GM03348 (cell line): ENCODE measurements at places on chromosomes 7 and 10.

GRCh38 chr10:132175907-132176581 lies 10.7 kb upstream of the DPYSL4 start:
- DNase-seq = no peak

- peak; percentile 91 for DNase-seq
Observed at GRCh38 chr7:155804897-155805825, 7.1 kb downstream of the SHH start.

DNA sequence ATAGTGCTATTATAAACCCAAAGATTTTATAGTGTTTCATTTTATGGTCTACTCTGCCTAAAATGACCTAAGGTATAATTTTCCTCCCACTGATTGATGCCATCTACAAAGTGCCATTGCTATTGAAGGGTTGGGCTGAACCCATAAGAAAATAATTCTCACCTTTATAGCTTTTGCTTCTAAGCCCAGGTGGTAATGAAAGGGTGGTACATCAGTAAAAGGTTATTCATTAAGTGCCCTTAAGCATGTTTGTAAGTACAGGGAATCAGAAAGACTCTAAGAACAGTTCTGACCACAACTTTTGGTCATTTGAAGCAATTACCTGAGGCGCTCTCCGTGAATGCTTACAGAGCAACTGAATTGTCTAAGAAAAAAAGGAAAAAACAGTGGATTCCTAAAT lies 1247.3 kb downstream of the NXPH1 start:
- no peak for DNase-seq

DNA sequence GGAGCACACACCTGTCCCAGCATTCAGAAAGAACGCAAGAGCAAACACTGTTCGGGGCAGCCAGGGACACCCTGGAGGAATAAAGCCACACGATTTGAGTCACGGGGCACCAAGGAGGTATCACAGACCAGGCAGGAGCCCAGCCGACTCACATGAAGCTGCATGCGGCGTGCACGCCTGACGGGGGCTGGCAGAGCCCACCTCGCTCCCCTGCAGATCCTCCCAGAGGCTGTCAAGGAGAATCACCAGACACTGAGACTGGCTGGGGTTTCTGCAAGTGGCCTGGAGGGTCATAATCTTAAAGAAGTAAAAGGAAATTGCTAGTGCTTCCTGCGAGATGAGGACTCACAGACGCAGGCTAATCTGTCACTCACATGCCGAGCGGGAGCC lies 61.6 kb downstream of the TCERG1L start:
- no peak for DNase-seq

- DNase-seq = no peak
Observed at GRCh38 chr7:49791088-49791741, 17.8 kb downstream of the VWC2 start.

GRCh38 chr10:87000491-87000890 lies 19.6 kb upstream of the FAM25A start:
- DNase-seq = no peak

- no peak for DNase-seq
Observed at GRCh38 chr10:25177754-25178135, 2.9 kb downstream of the GPR158 start.

GRCh38 chr7:110718503-110719205 lies 372.3 kb upstream of the LRRN3 start:
- no peak for DNase-seq

DNA sequence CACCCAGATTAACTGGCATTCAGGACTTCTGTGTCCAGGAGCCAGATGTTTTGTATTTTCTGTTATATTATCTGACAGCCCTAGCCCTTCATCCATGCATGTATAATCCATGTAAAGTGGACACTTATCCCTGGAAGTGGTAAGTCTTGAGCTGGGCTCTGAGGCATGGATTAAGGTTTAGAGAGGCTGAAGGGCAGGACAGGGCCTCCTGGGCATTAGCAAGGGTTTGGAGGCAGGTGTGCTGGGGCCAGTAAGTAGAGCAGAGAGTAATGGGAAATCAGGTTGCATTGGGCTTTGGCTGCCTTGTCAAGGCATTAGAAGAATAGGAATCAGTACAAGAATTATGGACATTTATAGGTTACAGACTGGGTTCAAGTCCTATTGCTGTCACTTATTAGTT lies 138.0 kb downstream of the DYNC1I1 start:
- no peak for DNase-seq

DNA sequence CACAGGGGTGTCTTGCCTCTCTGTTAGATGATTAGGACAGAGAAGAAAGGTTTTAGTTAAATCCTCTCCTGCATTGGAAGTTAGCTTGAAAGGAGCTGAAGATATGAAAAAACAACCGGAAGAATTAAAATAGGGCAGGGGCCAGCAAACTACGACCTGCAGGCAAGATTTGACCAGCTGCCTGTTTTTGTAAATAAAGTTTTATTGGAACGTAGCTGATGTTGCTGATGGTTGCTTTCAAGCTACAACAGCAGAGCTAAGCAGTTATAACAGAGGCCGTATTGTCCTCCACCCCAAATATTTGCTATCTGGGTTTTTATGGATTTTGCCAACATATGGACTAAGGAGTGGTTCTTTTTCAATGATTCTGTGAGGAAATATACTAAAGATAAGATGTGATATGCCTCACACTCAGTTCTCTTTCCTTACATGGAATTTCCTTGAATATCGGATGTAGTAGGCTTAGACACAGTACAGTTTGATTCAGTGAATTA lies 568.8 kb downstream of the PHTF2 start:
- no peak for DNase-seq

- peak; percentile 25 for DNase-seq
Observed at GRCh38 chr10:36621346-36621745, 504.1 kb upstream of the ANKRD30A start.

DNA sequence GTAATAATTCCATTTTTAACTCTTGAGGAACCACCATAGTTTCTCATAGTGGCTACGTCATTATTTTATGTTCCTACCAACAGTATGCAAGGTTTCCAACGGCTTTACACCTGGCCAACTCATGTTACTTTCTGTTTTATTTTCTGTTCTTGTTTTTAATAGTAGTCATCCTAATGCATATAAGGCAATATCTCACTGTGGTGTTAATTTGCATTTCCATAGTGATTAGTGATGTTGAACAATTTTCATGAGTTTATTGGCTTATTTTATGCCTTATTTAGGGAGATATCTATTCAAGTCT lies 465.5 kb upstream of the KLF6 start:
- no peak for DNase-seq

DNA sequence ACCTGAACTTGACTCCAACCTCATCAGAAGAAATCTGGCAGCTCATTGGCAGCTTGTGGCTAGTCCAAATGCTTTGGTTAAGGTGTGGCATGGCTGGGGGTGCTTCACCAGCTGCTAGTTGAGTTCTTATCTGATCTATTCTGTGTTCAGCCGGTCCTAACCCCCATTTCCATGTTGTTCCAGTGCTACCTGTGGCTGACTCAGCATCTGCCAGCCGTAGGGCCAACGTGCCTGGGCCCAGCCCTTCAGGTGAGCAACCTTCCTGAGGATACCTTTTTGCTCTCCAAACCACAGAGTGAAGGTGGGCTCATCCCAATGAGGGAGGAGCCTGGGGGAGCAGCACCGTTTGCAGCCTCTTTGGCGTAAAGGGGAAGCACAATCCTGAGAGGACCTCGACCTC lies 46.8 kb upstream of the C10orf120 start:
- no peak for DNase-seq
